Suppressor macrophage treated with lipopolysaccharide for 4 hours (primary cell): ENCODE measurements at places on chromosomes 6 and 20.

DNA sequence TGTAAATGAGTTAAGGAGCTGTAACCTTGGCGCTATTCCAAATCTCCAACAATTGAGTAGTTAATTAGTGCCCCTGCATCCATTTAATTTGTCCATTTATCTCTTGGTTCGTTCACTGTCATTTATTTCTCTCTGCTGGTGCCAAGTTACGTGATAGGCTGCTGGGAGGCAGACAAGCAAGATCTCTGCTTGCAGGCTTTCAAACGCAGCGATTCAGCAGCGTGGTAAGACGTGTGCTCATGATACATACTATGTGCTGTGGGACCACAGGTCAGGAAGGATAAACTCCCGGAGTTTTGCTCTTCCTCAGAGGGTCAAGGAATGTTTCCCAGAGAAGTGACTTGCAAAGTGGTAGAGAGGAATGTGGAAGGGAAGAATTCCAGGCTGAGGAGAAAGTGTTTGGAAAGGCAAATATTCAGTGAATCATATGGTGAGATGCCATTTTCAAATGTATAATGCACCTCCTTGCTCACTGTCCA is 46.4 kb downstream of the UTRN start:
- no peak for DNase-seq

GRCh38 chr20:44678242-44678641 is 26.7 kb upstream of the ADA start:
- DNase-seq = no peak

DNA sequence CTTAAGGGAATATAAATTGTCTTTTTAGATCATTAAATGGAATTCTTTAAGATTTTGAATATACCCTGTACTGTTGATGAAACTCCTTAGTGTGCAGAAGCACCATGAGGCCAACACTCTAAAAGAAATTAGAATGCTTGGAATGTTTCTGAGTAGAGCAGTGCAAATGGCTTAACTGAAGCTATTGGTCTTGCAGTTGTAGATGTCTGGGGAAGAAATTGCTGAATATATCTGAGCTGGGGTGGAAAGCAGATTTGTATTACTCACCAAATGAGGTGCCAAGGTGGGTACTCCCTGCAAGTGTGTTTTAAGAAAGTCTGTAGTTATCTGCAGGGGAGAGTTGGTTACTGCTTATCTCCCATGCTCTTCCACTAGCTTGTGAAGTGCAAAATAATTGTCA is 119.0 kb downstream of the ADGRG6 start:
- DNase-seq = no peak

GRCh38 chr20:14959506-14960475 is 622.4 kb upstream of the FLRT3 start:
- DNase-seq = no peak

DNA sequence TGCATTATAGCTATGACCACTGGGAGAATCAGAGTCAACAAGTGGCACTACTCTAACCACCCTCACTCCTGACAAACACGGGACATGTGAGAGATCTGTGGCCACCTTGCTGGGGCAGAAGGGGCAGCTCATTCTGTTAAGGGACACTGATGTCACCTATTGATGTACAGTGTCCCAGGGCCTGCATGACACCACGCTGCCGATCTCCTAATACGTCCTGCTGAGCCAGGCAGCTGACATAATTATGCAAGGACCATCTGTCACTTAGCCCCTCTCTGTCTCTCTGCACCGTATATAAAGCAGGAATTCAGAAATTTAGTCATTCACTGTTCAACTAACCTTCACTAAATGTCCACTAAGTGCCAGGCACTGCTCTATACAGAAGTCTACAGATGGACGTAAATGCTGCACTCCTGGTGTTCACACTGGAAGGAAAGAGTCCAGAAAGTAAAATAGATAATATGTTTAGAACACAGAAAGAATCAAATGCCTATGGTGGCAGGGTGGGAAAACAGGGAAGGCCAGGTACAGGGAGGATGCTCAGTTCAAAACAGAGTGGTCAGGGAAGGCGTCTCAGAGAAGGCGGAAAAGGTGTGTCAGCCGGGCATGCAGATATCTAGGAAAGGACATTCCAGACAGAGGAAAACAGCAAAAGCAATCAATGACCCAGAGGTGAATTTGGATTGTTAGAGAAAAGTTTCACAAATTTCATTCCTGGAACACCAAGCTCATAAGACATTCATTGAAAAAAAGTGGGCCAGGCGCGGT is 173.8 kb downstream of the ZNF217 start:
- no peak for DNase-seq

- no peak for DNase-seq
Measured at GRCh38 chr6:169861431-169862042, 110.1 kb downstream of the ERMARD start.

DNA sequence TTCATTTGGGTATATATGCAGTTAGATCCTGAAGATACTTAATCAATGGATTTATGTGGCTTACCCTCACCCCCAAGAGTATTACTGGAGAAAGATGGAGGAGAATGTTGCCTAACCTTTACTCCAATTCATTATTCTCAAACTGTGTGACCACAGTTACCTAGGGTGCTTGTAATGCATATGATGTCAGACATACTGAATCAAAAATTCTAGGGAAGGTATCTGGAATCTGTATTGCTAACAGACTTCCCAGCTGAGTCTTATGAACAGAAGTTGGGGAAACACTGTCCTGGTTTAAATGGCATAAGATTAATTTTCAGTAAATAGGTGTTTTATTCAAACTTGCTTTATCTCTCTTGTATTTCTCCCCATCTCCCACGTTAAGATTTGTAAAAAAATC is 83.9 kb downstream of the PKIB start:
- no peak for DNase-seq

DNA sequence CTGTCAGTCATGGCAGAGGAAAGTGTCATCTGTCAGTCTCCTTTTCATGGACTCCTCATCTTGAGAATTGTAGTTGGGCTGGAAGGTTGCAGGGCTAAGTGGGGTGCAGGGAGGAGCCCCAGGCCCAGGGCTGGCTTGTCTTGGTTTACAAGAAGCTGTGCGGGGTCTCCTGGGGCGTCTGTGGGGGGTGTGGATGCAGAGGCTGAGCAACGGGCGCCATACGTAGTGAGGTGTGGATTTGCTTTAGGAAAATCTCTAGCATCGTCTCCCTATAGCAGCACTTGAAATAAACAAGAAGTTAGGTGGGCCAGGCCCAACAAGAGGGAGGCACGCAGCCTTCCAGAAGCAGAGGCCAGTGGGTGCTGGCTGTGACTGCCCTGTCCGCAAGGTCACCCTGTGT is 1.8 kb upstream of the SLC17A9 start:
- no peak for DNase-seq

- DNase-seq = peak; percentile 78
Measured at GRCh38 chr6:42075159-42075838, 25.0 kb downstream of the TAF8 start.

GRCh38 chr6:30647242-30648116 is 546 bp downstream of the C6orf136 start:
- DNase-seq = peak; percentile 76

GRCh38 chr6:142947714-142948480 is 2.9 kb upstream of the HIVEP2 start:
- DNase-seq = no peak

- no peak for DNase-seq
Measured at GRCh38 chr6:15504040-15504495, 158.8 kb downstream of the DTNBP1 start.

DNA sequence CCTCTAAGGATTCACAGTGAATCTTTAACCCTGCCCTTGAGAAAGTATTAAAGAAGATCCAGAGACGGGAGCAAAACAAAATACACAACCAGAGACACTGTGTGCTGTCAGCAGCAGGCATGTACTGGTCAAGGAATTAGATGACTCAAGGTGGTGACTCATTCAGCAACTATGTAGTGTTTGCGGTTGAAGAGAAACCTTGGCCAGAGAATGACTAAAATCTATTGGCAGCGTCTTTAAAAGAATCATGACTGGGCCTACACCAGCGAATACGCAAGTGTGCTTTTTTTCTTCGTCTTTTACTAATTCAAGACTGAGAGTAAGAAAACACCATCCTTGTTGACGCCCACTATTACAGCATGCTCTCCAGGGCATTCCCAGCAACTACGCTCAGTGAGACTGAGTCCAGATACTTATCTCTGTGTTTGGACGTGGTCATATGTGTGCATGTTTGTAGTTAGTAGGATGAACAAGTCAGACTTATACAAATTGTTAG is 72.4 kb upstream of the BACH2 start:
- peak; percentile 93 for DNase-seq

DNA sequence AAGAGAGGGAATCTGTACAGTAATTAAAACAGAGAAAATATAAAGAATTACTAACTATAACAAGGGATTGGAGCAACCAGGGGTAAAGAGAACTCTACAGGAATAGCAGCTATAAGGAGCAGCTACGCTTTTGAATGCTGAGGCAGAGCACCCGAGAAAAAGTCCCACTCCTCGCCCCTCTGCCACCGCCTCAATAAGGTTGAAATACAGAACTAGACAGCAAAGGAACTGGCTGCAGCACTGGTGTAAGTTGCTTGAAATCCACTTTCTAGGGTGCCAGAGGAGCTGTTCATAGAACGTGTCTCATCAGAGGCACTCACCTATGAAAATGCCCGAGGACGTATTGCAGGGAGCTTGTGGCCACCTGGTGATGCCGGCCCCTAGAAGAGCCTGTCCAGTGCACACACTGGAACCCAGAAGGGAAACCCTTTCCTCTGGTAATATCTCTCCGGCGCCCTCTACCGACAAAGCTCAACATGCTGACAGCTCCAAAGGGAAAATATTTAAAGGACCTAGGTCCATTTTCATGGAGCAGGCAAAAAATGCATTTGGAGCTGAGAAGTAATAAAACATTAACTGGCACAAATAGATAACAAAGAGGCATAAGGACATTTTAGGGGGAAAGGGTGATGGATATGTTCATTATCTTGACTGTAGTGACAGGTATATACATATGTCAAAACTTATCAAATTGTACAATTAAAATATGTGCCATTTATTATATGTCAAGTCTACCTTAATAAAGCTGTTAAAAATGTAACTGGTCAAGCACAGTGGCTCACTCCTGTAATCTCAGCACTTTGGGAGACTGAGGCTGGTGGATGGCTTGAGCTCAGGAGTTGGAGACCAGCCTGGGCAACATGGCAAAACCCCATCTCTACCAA is 137.4 kb upstream of the HDAC2 start:
- DNase-seq = peak; percentile 69

GRCh38 chr20:3515379-3516170 is 44.8 kb downstream of the ATRN start:
- no peak for DNase-seq

GRCh38 chr20:31566319-31566657 is 38.8 kb upstream of the ID1 start:
- no peak for DNase-seq

- DNase-seq = no peak
Measured at GRCh38 chr6:44091981-44092884, 35.0 kb downstream of the MRPL14 start.

DNA sequence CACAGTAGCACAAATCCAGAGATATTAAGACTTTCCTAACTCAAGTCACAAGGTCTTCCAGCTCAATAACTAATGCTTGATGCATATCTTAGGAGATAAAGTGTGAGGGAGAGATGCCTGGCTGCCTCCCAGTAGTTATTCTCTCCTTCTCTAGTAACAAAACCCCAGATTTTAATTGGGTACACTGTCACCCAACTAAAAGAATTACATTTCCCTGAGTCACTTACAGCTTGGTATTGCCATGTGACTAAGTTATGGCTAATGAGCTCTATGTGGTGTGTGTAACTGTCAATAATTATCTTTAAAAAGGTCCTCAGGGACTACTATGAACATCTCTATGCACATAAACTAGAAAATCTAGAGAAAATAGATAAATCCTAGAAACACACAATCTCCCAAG is 32.0 kb downstream of the KIF6 start:
- DNase-seq = no peak

- no peak for DNase-seq
Measured at GRCh38 chr6:37078814-37079213, 73.4 kb downstream of the FGD2 start.

DNA sequence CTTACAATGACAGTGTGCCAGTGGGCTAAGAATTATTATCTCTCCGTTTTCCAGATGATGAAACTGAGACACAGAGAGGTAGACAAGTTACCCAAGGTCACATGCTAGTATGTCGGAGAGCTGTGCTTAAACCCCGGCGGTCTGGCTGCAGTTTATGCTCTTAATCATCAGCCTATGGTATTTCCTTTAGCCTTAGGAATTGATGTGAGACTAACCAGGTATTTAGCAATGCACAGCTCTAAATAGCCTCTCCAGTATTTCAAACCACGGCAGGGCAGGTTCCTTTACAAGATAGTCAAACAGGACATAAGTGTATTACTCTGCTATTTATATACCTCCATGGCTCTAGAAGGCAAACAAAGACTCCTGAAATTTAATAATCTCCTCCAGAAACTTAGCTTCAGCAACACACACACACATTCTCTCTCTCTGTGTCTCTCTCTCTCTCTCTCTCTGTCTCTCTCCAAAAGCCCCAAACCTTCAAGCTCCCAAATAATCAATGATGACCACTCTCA is 142.0 kb upstream of the ZNF217 start:
- peak; percentile 29 for DNase-seq

GRCh38 chr6:167543602-167544497 is 219.0 kb downstream of the TTLL2 start:
- DNase-seq = no peak

DNA sequence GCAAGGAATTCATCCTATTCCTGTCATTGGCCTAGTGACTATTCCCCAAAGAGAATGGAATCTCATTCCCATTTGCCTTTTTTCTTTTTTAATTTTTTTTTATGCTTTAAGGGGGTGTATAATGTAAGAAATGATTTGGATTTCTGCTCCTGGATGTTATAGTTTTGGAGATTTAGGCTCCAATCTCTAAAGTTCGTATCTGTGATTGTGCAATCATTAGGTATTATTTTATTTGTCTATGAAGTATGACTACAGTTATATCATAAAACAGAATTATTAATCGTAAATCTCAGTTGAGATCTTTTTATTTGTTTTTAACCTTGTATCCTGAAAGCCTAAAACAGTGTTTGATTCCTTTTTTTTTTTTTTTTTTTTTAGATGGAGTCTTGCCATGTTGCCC is 41.7 kb upstream of the EEF1A1 start:
- DNase-seq = no peak

DNA sequence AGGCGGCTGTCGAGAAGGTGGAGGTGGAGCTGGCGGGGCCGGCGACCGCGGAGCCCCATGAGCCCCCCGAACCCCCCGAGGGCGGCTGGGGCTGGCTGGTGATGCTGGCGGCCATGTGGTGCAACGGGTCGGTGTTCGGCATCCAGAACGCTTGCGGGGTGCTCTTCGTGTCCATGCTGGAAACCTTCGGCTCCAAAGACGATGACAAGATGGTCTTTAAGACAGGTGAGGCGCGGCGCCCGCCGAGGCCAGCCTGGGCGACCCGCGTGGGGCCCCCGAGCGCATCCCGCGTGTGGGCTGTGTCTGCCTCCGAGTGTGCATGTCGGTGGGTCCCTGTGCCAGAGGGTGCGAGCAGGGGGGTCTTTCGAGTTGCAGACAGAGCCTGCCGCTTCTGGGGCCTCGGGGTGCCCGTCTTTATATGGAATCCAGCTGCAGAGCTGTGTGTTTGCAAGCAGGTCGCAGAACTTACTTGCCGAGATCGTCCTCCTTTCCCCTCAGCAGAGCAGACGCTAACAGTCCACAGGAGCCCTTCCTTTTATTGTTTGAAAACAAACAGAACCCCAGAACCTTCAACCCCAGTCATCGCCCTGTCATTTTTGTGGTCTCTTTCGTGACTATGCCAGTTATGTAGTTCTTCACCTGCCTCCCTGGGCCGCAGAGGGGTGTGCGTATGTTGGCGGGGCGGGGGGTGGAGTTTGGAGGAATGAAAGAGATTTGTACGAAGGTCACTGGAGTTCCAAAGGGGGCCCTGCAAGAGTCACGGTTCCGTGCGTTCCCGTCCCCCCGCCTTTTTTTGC is 766 bp downstream of the SLC16A10 start:
- DNase-seq = peak; percentile 28
